AG04449 (cell line): ENCODE measurements at places on chromosomes 2 and 18.

DNA sequence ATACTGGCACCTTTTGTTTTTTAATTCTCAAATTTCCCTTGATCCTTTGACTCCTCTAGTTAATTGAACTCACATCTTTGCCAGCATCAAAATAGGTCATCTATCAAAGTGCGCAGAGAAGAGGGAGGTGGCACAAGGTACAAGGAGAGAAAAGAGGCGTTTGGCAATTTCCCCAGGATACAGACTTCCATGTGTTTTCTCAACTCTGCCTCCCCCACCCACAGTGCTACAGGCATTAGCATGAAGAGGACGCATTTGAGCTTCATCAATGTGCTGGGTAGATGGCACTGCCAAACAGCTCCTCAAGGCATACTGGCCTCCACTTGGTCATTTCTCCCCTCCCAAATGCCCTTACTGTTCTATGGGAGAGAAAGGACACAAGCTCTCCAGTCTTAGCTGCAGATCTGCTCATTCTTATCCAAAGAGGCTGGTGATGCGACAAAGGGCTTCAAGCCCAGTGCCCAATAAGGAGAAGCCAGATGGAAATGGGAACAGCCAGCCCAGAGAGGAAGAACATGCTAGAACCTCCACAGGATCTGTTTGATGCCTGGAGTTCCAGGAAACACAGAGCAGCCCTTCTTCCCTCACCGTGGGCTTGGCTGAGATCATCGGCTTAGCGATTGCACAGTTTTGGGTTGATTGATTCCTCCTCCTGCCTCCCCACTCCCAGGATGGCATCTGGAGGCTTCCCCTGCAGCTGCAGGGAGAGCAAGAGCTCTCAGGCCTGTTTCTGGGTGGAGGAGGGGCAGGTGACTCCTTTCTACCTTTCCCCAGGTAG lies 144.7 kb upstream of the SMAD2 start:
- no peak for DNase-seq

- DNase-seq = no peak
These were observed 9.0 kb downstream of the ERFE start for GRCh38 chr2:238167761-238168160.

- DNase-seq = no peak
These were observed 2.4 kb downstream of the FBXO11 start for GRCh38 chr2:47903781-47904490.

GRCh38 chr2:191441496-191442214 lies 196.5 kb downstream of the MYO1B start:
- DNase-seq = no peak

DNA sequence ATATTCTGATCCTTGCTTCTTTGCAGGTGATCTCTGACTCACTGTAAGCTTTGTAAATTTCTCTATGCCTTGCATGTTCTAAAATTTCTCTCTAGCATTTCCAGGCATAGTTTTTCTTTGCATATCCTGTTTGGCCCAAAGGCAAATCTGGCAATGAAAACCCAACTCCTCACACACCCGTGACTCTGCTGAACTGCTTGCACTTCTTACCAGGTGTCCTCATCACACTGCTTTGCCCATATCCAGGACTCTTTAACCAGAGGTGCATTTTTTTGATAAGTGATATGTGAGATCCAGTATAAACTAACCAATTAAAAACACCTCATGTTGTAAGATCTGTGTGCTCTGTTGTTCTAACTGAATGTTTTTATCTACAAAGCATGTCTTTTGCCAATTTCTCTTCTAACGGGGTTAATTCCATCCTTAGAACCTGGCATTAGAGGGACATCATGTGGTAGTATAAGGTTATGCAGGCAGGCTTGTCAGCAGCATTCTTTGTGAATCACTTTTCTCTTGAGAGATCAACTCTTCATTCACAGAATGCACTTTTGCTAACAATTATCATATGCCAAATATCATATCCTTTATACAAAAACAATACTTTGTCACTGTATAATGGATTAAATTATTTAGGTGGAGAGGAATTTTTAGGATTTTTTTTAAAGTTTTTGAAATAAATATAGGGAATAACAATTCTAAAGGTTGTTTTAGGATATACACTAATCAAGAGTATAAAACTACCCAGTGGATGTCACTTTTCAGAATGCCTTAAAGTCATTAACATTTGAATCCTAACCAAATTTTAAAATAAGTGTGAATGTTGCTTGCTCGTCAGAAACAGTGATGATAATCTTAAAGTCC lies 20.8 kb upstream of the TMX3 start:
- no peak for DNase-seq

DNA sequence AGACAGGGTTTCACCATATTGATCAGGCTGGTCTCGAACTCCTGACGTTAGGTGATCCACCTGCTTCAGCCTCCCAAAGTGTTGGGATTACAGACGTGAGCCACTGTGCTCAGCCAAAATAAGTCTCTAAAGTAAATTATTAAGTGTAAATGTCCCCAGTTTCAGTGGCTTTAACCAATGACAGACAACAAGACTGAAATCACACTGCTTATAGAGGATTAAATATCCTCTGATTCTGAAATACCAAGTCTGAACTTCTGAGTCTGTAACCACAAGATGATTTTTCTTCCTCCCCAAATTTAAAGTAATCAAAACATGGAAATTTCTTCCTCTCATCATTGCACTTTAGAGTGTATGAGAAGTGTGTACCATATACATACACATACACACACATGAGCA lies 16.5 kb upstream of the ANKRD44 start:
- no peak for DNase-seq

- no peak for DNase-seq
These were observed 310.8 kb downstream of the ERBB4 start for GRCh38 chr2:212227755-212228154.
